Naive thymus-derived CD4-positive, alpha-beta T cell (primary cell): ENCODE measurements at places on chromosomes 6 and 20. TPM values are rescaled to one million over a fixed set of nuclear protein-coding genes. Genes with fewer than 3 reads are reported as not detected.

POU3F2 gene
- polyA plus RNA-seq = not detected

TMC2 gene
- not detected for polyA plus RNA-seq

MYBL2 gene
- polyA plus RNA-seq = not detected

RNF39 gene
- polyA plus RNA-seq = not detected

PPP1R3G gene
- polyA plus RNA-seq = not detected

SLC22A2 gene
- not detected for polyA plus RNA-seq

GRCh38 chr6:16243055-16243454 lies 4.7 kb downstream of the GMPR start:
- DNase-seq = no peak

DNA sequence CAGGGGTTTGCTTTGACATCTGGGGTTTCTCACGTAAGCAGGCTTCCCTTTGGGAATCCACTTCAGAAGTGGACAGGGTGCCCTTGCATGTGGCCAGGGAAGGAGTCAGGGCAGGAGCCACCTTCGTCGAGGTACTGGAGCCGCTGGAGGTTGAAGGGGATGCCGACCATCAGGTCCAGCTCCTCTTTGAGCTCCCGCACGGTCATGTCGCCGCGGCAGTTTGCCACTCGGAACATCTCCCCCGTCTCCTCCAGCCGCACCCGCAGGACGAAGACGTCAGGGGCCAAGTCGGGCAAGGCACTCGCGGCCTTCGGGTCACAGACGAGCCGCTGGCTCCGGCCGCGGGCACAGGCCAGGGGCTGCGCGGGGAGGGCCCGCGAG lies 360 bp downstream of the ANKRD60 start:
- DNase-seq = no peak

DNA sequence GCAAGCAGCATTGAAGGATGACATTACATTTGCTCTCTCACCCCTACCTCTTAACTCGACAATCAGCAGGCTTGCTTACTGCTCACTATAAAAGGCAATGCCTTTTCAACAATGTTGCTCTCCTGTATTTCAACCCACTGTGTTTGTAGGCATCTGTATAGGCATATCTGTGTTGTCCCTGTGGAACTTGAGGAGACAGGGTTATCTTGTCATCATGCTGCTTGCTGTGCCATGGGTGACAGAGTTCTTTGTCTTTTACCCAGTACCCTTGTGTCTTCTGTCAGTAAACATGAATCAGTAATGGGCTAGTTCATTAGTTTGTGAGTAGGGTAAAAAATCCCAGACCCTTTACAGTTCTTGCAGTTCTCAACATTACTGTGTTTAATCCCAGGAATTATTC lies 25.2 kb downstream of the PHF3 start:
- no peak for DNase-seq

GRCh38 chr6:108592371-108593337 lies 31.9 kb downstream of the FOXO3 start:
- DNase-seq = peak; percentile 24

DNA sequence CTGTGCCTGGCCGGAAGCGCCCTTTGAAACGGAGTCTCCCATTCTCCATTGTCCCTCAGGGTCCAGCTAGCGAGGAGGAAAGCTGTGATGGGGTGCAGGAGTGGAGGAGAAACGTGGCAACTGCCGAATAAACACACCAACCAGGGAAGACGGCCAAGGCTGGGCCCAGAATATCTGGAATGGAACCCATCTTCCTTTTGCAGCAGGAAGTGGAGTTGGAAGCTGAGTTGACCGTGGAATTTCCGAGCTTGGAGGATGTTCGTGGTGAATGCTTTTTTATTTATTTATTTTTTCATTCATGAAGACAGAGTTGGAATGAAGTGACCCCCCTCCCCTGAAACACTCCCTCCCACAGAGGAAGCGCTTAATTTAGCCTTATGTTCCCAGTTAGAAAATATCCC lies 105.6 kb upstream of the RNF24 start:
- DNase-seq = no peak

- no peak for DNase-seq
Observed at GRCh38 chr6:151284012-151284411, 44.2 kb downstream of the AKAP12 start.

DNA sequence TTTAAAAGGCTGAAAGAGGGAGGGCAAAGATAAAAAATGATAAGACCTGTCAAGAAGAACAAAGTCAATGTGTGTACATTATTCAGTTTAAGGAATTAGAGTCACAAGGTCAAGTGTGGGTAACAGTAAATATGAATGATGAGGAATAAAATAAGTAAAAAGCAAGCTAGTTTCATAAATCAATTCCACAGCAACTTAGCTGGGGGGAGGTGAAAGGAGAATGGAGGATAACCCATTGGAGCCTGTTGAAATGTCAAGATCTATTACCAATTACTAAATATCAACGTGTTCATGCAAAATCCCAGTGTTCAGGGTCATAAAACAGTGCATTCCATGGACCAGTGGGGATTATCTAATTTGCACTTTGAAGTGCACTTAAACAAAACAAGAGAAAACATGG lies 242.9 kb downstream of the TBX18 start:
- no peak for DNase-seq

DNA sequence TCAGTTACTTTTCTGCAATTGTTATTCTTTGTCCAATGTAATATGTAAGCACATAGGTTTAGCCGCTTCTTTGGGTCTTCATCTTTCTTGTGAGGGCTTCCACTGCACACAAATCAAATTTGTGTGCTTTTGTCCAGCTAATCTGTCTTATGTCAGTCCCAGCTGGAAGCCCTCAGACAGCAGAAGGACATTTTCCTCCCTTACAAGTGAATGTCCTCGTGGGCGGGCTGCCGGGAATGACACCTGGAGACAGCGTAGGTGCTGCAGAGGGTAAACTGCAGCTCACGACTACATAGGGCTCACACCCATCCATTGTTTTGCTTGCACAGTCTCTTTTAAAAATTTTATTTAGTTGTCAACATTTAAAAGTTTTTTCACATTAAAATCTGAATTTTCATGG lies 24.6 kb upstream of the PPP1R14C start:
- DNase-seq = no peak

DNA sequence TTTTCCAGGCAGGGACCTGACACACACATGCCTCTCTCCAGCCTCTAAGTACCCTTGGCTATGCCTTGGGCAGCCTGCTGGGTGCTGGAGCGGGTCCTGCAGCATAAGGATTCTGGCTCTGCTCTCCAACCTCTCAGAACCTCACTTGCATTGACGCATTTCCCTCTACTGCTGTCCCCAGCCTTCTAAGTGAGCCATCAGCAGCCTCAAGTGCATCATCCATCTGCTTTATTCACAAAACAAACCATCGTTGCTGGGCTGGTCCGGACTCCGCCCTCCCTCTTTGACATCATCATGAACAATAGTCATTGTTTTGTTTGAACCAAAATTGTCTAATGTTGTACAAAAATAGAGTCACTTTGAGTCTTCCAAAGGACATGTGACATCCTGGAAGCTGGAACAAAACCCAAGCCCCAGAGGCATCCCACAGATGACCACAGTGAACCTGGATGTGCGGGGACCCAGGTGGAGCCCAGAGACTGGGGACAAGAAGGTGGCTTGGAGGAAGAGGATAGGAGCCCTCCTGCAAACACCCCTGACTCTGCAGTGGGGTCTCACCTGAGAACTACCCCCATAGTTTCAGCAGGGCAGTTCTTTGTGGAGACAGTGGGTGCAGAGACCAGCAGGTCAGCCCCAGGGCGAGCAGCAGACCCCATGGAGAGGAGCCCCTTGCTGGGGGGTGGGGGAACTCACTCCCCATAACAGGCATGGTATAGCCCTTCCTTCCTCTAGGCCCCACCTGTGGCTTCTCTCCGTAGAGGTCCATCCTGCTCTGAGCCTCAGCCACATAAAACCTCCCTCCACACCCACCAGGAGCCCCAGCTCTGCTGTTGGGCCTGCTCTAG lies 230.1 kb downstream of the SYNDIG1 start:
- DNase-seq = no peak

DNA sequence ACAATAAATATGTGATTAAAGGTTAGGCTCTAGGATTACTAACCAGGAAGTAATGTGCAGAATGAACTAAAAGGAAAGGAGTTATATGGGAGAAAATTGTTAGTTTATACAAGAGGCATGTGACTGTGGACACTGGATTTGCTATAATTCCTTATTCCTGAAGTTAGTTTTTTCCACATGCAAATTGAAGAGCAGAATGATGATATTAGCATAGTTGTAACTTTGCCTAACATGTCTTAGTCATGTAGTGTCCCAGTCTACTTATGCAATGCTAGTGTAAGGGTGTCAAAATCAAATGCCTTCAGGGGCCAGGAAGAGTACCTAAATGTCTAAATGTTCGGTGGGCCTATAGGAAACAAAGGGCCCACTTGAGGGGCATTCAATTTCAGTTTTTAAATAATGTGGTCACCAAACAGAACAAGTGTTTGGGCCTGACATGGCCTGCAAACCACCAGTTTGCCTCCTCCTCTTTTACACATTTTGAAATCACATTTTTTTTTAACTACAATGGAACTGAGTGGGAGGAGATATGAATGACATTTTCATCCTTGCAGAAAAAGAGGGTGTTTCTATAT lies 28.0 kb upstream of the CEP85L start:
- no peak for DNase-seq

DNA sequence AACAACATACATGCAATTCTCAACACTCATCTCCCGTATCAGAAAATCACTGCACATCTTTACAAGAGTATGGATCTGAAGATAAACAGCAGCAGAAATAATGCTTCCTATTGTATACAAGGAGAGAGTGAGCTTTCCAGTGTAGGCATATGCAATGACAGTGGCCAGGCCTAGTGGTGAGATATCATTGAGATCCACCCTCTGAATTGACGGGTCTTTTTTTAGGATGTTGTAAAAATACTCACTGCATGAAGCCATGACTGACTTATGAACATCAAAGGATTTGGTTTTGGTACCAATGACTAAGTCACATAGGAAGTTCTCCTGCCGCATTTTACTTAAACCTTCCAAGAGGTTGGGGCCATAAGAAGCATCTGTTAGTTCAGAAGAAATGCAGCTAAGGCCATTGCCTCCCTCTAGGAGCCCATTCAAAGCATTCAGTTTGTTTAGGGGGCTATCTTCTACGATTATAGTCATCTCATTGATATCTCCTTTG lies 10.8 kb downstream of the KLHL31 start:
- no peak for DNase-seq

- DNase-seq = no peak
Observed at GRCh38 chr20:12535770-12536169, 473.0 kb upstream of the SPTLC3 start.

DNA sequence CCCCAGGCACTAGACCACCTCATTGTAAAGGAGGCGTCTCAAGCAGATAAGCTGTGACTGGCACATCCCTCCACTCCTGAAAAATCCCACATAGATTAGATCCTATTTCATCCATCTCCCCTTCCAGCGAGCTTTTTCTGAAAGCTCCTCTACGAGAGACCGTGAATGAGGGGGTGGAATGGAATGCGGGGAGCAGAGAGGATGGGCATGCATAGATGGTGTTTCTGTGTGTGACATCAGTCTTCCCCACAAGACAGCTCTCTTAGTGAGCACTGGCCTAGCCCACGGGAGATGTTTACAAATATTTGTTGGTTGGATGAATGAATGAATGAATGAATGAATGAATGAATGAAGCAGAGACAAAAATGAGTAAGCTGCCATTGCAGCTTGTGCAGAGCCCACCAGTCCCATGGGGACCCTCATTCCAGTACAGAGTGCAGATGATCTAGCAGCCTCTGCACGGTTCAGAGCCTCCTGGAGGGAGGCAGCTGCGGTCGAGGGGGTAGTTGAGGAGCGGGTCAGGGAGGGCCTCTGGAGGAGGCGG lies 98.4 kb downstream of the DLGAP4 start:
- no peak for DNase-seq

DNA sequence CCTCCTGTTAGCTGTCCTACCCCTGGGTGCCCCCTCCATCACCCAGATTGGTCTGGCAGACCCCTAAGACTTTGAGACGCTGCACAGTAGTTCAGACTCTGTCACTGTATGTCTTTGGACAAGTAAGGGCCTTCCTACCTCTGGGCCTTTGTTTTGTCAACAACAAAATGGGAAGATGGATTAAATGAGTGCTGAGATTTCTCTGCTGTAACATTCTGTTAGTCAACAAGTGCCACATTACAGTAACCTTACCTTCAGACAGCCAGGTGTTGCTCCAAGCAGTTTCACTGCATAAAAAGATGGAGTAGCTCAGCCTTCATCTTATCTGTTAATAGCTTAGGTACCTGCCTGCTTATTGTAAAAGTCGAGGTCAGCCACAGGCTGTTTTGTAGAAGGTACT lies 16.0 kb downstream of the CHMP4B start:
- DNase-seq = no peak

- no peak for DNase-seq
Observed at GRCh38 chr6:117345292-117345610, 79.9 kb downstream of the VGLL2 start.

DNA sequence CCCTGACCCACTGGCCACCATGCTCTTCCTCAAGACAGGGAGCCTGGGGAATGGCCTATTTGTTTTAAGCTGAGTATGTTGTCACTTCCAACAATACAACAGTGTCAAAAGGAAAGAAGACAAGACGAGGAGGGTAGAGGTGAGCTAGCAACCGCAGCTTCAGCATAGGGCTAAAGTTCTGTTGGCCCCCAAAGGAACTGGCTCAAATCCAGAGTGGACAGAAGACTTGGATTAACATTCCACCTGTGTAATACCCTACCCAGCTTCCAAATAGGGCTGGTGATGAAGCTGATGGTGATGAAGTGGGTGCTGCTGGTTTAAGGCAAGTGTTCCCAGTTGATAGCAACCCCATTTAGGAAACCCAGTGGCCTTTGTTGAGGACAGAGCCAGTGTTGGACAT lies 31.7 kb upstream of the KCNK5 start:
- DNase-seq = no peak

GRCh38 chr20:53828088-53828681 lies 234.5 kb upstream of the ZNF217 start:
- DNase-seq = no peak

DNA sequence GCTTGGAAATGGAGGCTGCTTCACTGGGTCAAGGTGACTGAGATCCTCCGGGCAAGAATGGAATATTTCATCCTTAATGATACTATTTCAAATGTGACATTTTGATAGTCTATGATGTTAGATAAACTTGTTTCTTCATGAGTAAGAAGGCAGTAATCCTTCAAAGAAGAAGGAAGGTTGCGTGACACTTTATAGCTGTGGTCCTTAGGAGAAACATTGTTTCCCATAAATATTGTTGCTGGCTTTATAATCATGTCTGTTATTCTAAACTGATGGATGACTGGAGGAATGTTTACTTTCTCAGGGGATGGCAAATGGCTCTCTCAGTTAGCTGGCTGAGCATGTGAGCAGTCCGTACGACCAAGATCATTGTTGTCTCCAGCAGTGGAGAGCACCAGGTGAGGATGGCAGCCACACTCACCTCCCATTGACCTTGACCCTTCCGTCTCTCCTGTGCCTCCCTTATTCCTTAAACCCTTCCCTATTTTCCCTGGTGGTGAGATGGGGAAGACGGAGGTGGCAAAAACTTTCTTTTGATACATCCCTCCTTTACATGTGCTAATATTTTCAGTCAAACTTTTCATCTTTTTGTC lies 171.2 kb upstream of the OLIG3 start:
- DNase-seq = no peak

GRCh38 chr6:149923327-149923986 lies 536 bp upstream of the RAET1G start:
- no peak for DNase-seq

GRCh38 chr6:85498596-85499258 lies 48.8 kb downstream of the NT5E start:
- DNase-seq = no peak
